NCI-H774 (cell line): ENCODE measurements at places on chromosomes 4 and X.

DNA sequence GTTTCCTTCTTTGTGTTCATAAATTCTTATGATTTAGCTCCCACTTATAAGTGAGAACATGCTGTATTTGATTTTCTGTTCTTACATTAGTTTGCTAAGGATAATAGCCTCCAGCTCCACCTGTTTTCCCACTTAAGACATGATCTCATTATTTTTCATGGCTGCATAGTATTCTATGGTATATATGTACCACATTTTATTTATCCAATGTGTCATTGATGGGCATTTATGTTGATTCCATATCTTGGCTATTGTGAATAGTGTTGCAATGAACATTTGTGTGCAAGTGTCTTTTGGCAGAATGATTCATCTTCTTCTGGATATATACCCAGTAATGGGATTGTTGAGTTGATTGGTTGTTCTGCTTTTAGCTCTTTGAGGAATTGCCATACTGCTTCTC lies 1234.8 kb downstream of the ADGRL3 start:
- DNase-seq = no peak

GRCh38 chrX:48025561-48025960 lies 18.8 kb downstream of the SPACA5 start:
- peak; percentile 39 for DNase-seq

DNA sequence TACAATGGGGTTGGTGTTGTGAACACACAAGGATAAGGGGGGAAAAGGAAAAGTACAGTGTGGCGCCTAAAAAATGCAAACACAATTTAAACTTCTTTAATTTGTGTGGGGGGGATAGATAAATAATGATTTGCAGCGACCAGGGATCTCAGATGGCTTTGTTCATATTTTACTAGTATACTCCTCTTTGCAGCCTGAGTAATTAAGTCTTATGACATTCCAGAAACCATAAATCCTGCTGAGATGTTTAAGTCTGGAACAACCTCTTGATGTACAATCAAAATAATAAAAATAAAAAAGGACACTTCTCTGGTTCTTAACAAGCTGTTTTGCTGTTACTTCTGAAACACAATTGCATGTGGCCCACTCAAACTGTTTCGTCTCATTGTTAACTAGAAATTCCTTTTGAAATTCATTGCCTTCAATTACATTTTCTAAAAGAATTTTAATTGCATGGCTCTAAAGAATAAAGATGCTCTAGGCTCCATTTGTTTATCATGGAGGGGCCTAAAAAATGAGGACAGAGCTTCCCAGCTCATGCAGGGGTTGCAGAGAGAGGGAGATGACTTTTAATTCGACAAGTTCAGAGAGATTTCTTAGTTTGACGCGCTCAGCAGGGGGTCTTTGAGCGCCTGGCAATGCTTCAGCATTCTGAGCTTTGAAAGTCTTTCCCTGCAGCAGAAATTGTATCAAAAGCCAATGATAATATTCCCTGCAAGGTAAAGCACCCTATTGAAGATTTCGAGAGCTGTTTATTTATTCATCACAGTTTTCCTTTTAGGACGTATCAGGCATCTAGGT lies 892.4 kb upstream of the TENM3 start:
- no peak for DNase-seq

DNA sequence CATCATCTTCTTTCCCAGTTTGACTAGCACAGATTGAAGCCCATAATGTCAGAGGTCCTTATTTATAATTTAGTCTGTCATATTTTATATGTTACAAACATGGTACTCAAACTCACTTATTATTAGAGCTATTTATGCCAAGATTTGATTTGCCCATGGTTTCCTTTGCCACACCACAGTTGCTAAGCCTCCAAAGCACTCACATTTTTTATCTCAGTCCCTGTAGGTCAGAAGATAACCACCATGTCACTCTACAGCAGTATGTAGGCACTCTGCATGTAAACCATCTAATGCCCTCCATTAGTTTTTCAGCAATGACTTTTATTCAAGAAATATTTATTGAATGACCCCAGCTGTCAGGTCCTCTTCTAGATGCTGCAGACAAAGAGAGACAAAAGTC lies 6.7 kb downstream of the STATH start:
- DNase-seq = no peak

- DNase-seq = no peak
Observed at GRCh38 chrX:133674726-133675470, 259.6 kb upstream of the GPC4 start.

- DNase-seq = no peak
Observed at GRCh38 chrX:68647156-68647957, at the start of gene STARD8. Gene STARD8, plus strand, starts transcription at chrX:68647666. Its CDS starts 217 bp downstream, at chrX:68647883.

GRCh38 chr4:185712350-185713024 lies 99.5 kb downstream of the SORBS2 start:
- no peak for DNase-seq

- no peak for DNase-seq
Observed at GRCh38 chr4:75544870-75545269, 11.0 kb upstream of the ODAPH start.

DNA sequence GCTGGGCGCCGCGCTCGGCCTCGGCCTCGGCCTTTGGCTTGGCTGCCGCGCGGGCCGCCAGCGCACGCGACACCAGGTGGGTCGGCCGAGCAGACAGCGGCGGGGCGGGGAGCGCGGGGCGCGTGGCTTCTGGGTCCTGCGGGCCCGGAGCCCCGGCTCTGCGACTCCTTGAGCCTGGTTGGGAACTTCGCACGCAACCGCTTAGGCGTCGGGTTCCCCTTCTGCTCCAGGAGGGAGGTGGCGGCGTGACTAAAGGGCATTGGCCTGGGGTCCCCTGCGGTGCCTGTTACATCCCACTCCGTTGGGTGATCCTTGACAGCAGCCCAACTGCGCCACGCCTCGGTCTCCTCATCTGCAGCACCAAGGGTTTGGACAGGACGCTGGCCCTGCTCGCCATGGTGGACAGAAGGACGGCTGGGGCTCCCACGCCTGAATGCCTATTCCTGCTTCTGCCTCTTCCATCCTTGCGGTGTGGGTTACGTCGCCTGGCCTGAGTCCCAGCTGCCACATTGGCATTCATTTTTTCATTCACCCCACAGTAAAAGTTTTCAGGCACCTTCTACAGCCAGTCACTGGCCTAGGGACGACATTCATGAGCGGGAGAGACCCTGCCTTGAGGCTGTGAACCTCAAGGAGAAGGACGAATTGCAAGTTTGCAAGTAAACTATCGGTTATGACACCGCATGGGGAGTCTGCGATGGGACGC lies 631 bp downstream of the EVC start:
- no peak for DNase-seq

DNA sequence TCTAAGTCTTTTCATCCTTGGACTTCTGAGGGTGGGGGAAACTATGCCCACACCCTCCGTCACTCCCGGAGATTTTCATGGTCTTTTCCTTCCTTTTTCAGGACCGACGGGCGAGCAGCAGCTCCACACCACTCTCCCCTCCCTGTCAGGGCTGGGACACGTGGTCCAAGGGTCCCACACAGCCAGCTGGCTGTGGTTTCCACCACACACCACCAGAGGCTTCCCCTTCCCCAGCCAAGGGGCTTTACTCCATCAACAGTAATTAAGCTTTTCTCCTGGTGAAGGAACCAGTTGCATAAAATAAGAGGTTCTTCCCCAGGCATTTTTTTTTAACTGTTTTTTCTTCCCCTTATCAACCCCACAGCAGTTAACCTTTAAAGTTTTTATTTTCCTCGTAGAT lies 453.9 kb downstream of the GPAT3 start:
- DNase-seq = no peak

GRCh38 chrX:151875270-151876026 lies 37.2 kb upstream of the MAGEA4 start:
- DNase-seq = no peak

DNA sequence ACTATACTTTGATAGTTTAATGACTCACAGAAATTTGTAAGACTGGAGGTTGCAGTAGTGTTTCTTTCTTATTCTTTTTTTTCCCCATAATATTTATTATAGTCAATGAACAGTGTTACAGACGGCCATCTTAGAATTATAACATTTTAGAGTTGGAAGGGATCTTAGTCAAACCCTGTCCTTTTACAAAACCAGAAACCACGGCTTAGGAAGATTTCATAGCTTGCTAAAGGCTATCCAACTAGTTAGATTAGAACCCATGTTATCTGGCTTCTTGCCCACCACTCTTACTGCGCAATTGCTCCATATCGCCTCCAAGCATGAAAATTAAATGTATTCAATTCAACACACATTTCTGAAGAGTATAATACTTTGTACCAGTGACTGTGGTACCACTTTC lies 1.1 kb downstream of the XIAP start:
- no peak for DNase-seq

DNA sequence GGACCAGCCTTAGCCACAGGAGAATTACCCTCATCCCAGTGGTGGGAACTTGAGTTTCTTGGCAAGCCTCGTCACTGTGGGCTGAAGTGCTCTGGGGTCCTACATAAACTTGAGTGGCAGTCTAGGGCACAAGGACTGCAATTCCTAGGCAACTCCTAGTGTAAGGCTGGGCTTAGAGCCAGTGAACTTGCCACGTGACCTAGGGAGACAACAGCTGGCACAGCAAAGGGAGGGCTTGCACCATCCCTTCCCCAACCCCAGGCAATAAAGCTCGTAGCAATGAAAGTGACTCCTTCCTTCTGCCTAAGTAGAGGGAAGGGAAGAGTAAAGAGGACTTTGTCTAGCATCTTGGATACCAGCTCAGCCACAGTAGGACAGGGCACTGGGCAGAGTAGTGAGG lies 81.8 kb downstream of the TEX11 start:
- no peak for DNase-seq

DNA sequence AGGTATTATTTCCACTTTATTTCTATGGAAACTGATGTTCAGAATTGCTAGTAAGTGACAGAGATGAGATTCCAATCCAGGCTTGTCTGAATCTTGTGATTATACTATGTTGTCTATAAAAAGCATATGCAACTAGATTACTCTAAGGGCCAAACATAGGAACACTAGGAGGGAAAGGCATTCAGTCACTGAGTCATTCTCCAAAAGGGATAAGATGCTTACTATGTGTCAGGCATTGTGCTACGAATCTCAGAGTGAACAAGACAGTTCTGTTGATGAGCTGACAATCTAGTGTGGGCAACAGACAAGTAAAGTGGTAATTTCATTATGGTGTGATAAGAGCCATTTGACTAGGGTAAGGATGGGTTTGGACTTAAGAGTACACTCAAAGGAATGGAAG lies 77.2 kb downstream of the RASL11B start:
- no peak for DNase-seq

GRCh38 chrX:118519411-118520215 lies 24.0 kb downstream of the DOCK11 start:
- DNase-seq = no peak

- no peak for DNase-seq
Observed at GRCh38 chrX:49258749-49259124, 5.8 kb downstream of the FOXP3 start.

GRCh38 chr4:67581208-67581857 lies 22.8 kb downstream of the STAP1 start:
- DNase-seq = no peak

- no peak for DNase-seq
Observed at GRCh38 chr4:61638591-61638990, 438.5 kb downstream of the ADGRL3 start.

- no peak for DNase-seq
Observed at GRCh38 chr4:136651278-136651667, 881.0 kb downstream of the PCDH18 start.

- DNase-seq = no peak
Observed at GRCh38 chr4:185534866-185535611, at the start of gene PDLIM3. Gene PDLIM3, minus strand, starts transcription at chr4:185535507. Its CDS starts 73 bp downstream, at chr4:185535434.

GRCh38 chr4:52704133-52704532 lies 45.0 kb upstream of the USP46 start:
- DNase-seq = no peak

DNA sequence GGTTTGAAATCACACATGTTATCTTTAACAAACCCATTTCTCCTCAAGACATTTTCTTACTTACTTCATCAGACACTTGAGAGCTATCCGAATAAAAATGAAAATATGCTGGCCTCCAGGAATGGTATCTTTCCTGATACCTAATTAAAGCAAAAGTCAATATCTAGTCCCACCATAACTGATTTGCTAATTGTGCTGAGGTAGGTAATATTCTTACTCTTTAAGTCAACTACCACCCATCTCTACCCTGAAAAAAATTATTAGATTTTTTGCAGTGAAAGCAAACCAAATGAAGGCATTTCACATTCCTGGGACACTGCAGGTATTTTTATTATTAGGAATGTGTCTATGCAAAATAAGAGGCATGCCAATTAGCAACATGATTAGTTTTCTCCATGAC lies 175.8 kb downstream of the QDPR start:
- no peak for DNase-seq

- no peak for DNase-seq
Observed at GRCh38 chr4:4284827-4285618, 4.9 kb downstream of the LYAR start.

DNA sequence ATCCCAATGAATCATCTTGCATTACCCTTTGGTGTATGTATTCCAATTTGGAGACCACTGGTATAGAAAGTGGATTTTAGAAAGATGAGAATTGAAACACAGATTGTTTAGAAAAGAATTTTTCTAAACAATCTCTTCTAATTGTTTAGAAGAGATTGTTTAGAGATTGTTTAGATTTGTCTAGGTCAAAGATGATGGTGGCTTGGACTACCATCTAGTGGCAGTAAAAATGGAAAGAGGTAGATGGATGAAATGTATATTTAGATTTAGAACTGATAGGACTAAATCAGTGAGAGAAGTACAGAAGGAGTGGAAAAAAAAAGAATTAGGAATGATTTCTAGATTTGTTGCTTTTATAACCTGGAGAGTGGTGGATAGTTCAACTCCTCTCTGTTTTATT lies 70.6 kb downstream of the ARSJ start:
- DNase-seq = no peak

GRCh38 chr4:77952457-77952856 lies 89.8 kb downstream of the MRPL1 start:
- no peak for DNase-seq

GRCh38 chr4:149965206-149965605 lies 113.0 kb upstream of the DCLK2 start:
- DNase-seq = no peak

GRCh38 chrX:20118065-20118824 lies 1.5 kb upstream of the MAP7D2 start:
- DNase-seq = no peak

- DNase-seq = no peak
Observed at GRCh38 chrX:96446524-96446923, 238.1 kb upstream of the DIAPH2 start.

- DNase-seq = no peak
Observed at GRCh38 chrX:7904562-7904961, 22.7 kb downstream of the PNPLA4 start.
